ENCODE measurements at places on chromosomes 6 and 20.

DNA sequence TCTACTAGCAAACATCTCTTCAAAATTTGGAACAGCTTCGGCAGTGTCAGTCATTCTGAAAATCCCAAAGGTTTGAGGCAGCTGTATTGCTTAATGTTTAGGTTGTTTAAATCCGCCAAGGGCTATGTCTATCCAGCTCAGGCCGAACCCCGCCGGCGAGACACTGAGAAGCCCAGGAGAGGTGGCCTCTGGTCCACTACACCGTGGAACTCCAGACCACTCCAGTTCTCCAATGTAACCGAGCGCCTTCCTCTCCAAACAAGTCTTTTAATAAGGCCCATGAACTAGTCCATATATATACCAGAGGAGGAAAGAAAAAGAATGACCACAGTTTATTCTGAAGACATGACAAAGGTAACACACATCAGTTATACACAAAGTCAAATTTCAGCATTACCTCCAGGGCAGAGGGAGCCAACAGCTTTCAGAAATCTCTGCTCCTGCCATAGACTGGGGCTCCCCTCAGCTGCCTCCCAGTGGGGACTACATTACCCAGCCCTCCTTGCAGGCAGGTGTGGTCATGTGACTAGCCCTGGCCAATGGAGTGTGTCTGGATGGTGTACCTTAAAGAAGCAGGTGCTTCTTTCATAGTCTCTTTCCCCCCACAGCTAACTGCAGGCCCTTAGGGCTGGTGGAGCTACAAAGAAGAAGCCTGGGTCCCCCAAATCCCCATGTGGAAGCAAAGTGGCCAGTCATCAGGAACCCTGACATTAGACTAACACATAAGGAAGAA lies at the start of gene RAMACL:
Gene RAMACL, minus strand, starts transcription at position 255 of the 733 bp plus-strand sequence. Its CDS starts 201 bp downstream, at position 54.
- peak; percentile 11 for DNase-seq

DNA sequence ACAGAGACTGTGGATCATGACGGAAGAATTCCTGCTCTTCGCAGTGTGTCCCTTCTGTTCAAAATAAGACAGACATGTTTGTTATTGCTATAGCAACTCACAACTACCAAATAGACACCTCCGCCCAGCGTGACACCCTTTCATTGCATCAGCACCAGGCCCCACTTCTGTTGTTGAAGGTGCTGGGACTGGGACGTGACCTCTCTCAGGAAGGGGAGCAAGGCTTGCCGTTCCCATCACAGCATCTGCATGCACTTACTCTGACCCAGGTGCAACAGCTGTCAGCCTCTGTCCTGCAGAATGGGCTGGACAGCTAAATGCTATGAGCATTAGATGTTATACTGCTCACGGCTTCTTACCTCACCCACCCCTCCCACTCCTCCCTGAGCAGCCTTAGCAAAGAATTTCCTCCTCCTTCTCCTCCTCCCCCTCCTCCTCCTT lies 94.1 kb downstream of the DACT2 start:
- no peak for DNase-seq

DNA sequence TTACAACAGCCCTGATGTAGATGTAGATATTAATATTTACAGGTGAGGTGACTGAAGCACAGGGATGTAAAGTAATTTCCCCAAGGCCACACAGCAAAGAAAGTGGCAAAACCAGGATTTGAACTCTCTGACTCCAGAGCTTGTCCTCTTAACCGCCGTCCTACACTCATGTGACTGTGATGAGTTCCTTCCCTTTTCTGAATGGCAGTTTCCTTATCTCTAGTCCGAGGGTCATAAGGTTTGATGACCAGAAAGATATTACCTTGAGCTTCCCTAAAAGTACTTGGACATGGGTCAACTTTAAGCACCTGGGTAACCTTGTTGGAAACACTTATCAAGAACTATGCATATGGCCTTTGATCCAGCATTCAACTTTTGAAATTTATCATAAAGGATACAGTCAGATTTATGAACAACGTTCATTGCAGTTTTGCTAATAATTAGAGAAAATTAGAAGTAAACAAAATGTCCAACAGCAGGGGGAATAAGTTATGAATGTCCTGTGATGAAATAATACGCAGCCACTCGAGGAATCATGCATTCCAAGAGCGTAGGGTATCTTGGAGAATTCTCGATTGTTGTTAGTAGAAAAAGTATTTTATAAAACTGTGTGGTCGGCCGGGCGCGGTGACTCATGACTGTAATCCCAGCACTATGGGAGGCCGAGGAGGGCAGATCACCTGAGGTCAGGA lies 2.3 kb upstream of the TLDC2 start:
- no peak for DNase-seq

- DNase-seq: no peak
These were observed 343.7 kb upstream of the IRAK1BP1 start for GRCh38 chr6:78523622-78524021.

DNA sequence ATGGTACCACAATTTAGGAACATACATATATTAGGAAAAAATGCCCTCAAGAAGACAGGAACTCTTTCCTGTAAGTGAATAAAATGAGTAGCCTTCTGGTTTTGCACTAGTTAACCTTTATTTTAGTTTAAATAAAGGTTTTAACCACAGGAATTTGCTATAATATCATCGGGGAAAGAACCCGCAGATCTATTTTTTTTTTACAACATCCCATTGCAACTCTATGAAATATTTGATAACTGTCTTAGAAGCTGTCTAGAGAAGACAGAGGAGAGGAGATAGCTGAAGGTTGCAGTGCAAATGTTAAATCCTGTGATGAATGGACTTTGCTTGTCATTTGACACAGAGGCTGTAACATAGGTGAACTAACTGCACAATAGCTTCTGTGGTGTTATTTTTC lies 69.5 kb downstream of the TINAG start:
- DNase-seq: no peak

- DNase-seq: no peak
These were observed 68.6 kb downstream of the SGK1 start for GRCh38 chr6:134249239-134249758.

- DNase-seq: no peak
These were observed 62.8 kb downstream of the STK35 start for GRCh38 chr20:2164421-2164820.

DNA sequence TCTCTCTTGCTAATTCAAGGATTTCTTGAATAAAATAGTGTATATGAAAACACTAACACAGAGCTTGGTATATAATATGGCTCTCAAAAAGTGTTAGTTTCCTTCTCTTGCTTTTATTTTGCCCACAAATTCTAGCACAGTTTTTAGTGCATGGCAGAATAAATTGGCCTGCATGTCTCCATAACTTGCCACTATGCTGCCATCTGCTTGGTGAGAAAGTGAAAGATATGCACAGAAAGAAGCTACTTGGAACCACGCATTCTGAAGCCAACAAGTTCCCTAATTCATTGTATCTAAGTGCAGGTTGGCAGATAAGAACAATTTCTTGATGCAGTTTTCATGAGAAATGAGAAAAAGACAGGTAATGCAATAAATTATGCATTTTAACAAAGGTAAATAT lies 101.2 kb downstream of the EPHA7 start:
- no peak for DNase-seq

- no peak for DNase-seq
These were observed 35.0 kb upstream of the TENT5A start for GRCh38 chr6:81787313-81788068.

DNA sequence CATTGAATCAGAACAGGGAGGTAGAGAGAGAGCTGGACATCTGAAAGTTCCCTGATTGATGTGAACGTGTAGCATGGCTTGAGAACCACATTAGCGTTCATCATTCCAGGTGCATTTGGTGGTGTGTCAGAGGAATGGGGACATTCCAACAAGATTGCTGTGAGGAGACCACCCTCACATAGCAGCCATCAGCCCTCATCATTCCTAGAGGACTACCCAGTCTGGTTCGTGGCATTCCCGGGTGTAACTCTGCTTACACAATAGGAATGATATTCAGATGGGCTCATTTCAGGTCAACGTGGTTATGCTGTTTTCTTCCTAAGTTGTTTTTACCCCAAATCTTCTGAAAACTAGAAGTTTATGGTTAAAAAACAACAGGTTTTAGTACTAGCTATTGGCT lies 62.2 kb upstream of the KLHL31 start:
- no peak for DNase-seq

DNA sequence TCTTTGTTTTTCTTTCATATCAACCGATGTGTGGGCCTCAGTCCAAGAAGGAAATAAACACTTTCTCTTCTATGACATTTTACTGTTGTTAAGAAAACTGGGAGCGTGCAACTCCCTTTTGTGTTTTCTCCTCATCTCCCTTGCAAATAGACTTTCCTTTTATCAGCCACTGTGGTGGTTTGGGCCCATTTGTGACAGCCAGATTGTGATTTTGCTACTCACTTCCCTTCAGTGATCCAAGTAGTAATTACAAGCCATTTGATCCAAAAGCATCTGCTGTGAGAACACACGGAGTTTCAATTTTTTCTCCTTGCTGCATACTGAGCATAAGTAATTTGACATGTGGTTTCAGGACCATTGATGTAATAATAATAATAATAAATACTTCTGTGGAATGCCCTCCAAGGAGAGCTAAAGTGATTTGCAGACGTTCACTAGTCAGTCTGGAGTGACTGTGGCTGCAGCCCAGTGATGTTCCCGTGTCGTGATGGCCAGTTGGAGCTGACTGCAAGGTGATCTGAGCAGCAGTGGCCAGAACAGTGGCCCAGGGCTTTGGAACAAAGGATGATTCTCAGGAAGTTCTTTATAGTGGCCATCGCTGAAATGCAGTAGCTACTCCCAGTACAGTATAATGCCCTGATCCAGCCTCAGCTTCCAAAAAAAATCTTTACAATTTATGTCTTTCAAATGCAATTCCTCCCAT lies 91.9 kb upstream of the CLDN20 start:
- DNase-seq: no peak

Data from T-helper 22 cell (primary cell).